ENCODE measurements at places on chromosomes 4 and X. TPM values are rescaled to one million over a fixed set of nuclear protein-coding genes. Genes with fewer than 3 reads are reported as not detected.

GRCh38 chrX:78213331-78213730 lies 73.9 kb upstream of the TAF9B start:
- H3K4me3 ChIP-seq: no peak overlapping the region
- no peaks in the 10 kb centered on the region for H3K4me1 ChIP-seq
- no peaks in the 10 kb centered on the region for H3K36me3 ChIP-seq
- DNase-seq: no peak

Gene SCML2
- 7.6 TPM for total RNA-seq

DNA sequence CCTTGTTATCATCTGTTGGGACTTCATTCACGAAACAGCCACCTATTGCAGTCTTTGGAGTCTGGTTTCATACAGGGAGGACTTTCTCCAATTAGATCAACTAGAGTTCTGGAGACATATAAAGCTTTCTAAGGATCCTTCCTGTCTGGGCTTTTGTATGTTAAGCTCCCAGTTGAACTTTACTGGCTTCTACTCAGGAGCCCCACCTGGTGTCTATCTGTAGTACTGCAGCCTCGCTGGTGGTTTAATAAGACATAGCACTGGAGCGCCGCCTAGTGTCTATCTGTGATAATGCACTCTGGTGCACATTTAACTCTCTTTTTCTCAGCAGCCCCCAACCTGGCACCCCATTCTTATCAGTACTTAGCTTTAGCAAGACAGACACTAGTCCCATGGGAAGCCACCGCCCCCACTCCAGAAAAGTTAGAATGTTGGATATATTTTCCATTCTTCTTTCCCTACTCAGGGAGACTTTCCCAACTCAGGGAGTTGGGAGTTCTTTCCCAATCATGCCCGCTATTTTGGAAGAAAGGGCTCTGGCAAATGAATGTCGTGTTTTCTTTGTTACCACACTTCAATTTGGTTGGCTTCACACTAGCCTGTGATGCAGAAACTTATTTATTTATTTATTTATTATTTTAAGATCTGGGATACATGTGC lies 36.9 kb upstream of the SYTL4 start:
- no peaks in the 10 kb centered on the region for H3K27me3 ChIP-seq
- no peaks in the 10 kb centered on the region for H3K4me1 ChIP-seq
- peak; percentile 49 for DNase-seq
- no peak overlapping the region for H3K27ac ChIP-seq
- no peaks in the 10 kb centered on the region for H3K36me3 ChIP-seq

Gene CCDC149
- 0.21 TPM for total RNA-seq

DNA sequence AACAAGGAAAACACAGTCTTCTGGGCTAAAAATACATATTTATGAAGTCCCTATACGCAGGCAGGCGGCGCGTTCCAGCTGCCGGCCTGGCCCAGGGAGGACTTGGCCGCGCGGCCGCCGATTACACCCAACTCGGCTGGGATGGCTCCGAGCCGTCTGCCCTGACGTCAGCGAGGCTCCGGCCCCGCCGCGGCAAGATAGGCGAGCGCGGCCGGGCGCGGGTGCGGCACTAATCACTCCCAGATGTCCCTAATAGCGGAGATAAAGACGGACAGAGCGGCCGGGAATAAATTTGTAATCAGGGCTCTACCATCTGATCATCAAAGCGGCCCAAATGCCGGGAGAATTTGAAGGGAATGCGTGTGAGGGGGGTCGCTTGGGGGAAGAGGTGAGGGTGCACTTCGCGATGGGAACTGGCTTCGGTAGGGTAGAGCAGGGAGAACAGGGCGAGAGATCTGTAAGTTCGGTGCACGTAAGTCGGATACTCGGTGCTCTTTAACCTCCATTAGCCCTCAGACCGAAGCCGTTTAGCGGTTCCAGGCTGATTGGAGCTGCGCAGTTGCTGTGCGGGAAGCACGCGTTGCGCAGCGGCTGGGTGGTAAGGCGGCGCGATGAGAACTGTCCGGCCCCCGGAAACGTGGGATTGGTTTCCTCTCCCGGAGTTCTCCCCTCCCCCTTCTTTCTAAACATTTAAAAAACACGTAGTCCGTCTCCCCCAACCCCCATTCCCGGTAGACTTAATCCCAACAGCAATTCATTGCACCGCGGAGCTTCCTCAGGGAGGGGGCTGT lies 7.7 kb downstream of the HAND2 start:
- DNase-seq: no peak
- no peaks in the 10 kb centered on the region for H3K4me1 ChIP-seq
- no peak overlapping the region for H3K4me3 ChIP-seq
- peaks cover 88% of the 10 kb centered on the region for H3K27me3 ChIP-seq
- no peaks in the 10 kb centered on the region for H3K36me3 ChIP-seq

All from HepG2 (cell line).